ENCODE measurements at places on chromosomes 1 and 21.

- DNase-seq, result no peak
These were observed 91.6 kb upstream of the COL6A1 start for GRCh38 chr21:45889961-45890360.

DNA sequence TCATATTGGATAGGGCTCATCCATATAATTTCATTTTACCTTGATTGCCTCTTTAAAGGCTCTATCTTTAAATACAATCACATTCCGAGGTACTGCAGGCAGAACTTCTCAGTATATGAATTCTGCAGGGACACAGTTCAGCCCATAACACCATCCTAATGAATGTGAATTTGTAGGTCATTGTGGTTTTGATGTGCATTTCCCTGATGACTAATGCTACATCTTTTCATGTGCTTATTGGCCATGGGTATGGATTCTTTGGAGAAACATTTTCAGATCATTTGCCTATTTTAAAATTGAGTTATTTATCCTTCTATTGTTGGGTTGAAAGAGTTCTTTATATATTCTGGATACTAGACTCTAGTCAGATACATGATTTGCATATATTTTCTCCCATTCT lies 9.6 kb upstream of the RPS6KC1 start:
- no peak for DNase-seq

GRCh38 chr1:14282707-14283106 lies 315.8 kb upstream of the KAZN start:
- DNase-seq, result peak; percentile 12

- DNase-seq, result no peak
These were observed 12.0 kb upstream of the BGLAP start for GRCh38 chr1:156229809-156230472.

DNA sequence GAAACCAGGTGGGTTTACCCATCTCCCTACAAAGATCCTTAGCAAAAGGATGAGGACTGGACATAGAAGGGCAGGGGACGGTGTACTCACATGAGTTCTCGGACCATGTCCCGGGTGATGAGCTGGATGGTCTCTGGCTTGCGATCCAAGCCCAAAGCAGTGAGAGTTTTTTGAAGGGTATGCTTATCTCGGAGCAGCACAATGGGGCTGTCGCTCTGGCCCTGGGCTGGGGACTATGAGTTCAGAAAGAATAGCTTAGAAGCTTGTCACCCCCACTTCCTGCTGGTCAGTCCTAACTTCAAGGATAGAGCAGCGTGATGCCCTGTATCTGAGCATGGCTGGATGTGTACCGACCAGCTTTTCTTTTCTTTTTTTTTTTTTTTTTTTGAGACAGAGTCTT lies 9.6 kb downstream of the CFAP45 start:
- no peak for DNase-seq

DNA sequence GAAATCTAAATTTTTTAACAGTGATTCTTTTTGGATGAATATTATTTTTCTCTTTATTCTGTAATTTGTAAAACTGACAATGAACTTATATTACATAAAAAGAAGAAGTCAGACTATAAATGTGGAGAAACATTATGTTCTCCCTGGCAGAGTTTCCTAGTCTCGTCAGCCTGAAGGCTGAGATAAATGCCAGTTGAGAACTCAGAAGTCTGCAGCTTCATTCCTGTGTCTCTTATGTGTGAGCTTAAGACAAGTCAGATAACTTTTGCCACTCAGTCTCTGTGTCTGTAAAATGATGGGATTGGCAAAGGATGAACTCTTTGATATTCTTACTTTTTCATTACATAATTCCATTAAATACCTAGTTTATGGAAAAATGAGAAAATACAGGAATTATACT lies 568.8 kb upstream of the ZRANB2 start:
- DNase-seq, result no peak

- DNase-seq, result peak; percentile 51
These were observed 130.0 kb upstream of the KCNJ15 start for GRCh38 chr21:38126666-38127303.

DNA sequence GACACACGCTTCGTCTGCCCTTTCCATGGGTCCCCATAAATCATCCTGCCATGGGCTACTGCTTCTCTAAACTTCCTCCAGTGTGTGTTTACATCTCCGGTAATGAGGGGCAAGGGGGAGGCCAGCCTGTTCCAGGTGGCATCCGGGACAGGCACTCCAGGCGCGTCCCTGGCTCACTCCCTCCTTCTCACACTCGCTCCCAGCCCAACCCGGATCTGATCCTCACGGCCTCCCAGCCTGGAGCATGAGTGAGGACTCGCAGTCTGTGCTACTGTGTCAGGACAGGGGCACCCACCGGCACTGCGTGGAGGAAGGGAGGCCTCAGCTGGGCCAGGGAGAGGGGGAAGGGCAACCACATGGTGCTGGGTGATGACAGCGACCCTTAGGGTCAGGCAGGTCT lies 225.4 kb downstream of the TRABD2B start:
- DNase-seq, result no peak

GRCh38 chr21:41835711-41836154 lies 43.4 kb downstream of the PRDM15 start:
- DNase-seq, result no peak

- DNase-seq, result no peak
These were observed 670 bp upstream of the PARK7 start for GRCh38 chr1:7960867-7961215.

DNA sequence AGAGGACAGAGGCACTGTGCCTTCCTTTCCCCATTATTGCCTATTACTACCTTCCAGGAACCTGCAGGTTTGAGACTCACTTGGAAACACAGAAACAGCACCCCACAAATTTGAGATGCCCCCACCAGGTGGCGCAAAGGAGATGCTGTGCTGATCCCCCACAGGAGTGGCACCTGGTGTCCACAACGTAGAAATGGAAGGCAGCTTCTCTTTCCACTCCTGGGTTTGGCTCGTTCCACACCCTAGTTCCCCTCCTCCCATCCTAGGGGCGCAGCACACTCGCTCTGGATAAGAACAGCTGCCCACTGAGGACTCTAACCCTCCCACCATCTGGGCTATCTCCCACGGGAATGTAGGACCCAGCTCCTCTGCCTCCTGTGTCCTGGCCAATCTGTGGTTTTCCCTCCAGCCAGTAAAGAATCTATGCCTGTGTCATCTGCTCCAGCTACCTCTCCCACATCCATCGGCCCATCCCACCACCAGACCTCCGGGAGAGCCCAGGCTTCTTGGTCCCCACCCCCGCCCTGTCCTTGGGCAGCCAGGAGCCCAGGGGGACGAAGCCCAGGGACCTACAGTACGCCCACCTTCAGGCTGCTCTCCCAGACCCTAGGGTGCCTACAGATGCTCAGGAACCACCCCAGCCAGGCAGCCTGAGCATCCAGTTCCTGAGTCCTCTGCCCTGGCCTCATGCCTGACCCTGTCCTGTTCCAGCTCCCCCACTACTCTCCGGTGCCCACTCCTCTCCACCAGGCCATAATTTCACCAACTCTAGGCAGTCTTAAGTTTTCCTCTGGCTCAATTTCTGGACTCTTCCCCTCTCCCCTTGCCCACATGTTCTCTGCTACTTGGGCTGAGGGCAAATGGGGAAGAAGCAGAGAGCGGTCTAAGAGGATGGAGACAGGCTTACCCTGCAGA lies 549 bp downstream of the THBS3 start:
- peak; percentile 79 for DNase-seq

DNA sequence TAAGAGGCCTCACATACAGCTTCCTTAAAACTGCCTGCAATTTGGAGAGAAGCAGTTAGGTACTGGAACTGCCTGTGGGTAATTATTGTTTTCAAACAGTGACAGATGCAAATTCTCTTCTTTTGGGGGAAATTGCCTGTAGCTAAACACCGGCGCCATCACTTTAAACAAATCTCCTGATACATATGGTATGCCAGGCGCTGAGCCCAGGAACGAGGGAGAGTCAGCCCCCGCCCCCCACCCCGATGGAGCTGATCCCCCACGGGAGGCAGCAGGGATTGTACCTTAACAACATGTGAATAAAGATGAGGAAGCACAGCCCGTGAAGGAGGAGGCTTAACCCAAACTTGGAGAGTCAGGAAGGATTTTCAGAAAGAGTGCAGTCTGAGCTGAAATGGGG lies 7.1 kb downstream of the TMEM51 start:
- DNase-seq, result no peak

DNA sequence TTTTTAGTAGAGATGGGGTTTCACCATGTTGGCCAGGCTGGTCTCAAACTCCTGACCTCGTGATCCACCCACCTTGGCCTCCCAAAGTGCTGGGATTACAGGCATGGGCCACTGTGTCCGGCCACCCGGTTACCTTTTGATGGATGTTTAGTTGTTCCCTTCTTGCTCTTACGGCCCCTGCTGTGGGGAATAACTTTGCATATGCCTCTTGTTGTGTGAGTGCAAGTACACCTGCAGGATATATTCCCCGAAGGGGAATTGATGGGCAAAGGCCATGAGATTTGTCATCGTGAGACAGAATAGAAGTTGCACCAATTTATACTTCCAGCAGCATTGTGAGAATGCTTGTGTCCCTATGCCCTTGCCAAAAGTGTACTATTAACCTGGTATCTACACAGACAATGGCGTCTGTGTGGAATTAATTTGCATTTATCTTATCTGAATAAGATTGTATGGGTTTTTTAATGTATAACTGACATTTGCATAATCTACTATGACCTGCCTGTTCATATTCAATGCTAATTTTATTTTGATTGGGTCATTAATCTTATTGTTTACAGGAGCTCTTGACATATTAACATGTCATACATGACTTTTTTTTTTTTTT lies 8.1 kb downstream of the IL6R start:
- DNase-seq, result no peak

- DNase-seq, result peak; percentile 47
These were observed 53.7 kb downstream of the KCNJ6 start for GRCh38 chr21:37862536-37862935.

DNA sequence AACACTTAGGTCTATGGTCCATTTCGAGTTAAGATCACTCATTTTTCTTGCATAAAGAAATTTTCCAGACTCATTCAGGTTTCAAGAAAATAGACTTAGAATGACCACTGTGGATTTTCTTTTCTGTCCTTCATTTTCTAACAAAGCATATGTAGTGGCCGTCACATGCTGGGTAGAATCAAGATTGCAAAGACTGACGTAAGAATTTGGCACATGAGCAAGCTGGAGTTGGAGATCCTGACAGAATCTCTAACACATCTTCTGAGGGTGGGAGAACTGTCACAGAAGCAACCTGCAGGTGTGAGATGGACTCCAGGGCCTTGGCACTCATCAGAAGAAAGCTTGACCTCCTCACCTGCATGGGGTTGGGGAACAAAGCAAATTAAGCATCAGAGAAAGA lies 28.6 kb downstream of the KIF26B start:
- DNase-seq, result no peak

- DNase-seq, result no peak
These were observed at the start of gene PCBP3 for GRCh38 chr21:45643021-45643980. Gene PCBP3 (plus strand): TSS chr21:45643725. CDS start chr21:45850086, 206,361 bp downstream.

DNA sequence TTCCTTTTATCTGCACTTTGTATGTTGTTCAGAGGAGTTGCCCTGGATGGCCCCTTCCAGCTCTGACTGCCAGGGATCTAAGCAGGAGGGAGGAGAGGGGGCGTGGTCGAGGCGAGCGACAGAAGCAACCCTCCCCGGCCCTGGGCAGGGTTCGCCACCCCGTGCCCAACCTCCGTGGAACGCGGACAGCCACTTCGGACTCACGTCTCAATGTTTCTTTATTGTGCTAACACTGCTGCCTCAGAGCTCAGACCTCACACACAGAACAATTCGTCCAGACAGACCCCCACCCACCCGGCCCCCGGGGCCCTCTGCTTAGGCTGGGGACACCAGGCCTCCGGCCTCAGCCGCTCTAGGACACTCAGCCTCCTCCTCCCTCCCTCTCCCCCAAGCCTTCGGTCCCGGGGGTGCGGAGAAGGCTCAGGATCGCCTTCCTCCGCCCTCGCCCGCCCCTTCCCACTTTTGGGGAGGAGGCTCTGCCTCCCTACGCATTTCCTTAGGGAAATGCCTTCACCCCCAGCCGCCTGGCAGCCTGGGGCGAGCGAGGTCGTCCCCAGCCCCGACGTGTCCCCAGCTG lies 8.3 kb downstream of the VSIG8 start:
- peak; percentile 80 for DNase-seq

DNA sequence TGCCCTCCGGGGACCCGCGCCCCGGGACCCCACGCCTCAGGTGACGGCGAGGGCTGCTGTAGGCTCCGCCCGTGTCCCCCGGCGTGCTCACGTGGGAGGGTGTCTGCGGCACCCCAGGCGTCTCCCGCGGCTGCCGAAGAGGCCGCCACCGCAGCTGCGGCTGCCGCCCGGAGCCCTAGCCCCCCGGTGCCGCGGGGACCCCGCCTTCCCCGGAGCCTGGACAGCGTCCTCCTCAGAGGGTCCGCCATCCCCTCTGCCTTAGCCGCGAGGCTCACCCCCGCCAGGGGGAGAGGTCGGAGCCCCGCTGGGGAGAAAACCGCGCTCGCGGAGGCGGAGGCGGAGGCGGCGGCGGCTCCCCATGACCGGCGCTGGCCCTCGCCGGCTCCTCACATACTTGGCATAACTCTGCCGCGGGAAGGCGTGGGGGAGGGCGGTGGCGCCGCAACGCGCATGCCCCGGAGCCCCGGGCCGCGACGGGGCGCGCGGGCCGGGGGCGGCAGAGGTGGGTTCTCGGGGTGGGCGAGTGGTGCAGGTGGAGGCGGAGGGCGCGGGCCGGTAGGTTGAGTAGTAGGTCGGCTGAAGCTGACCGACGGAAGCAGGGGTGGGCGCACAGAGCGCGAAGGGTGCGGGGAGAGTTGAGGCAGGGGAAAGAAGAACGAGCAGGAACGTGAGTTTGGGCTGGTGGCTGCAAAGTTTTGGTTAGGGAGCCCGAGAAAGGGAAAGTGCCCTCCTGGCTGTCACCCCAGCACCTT lies 700 bp upstream of the SYDE2 start:
- DNase-seq, result peak; percentile 75

DNA sequence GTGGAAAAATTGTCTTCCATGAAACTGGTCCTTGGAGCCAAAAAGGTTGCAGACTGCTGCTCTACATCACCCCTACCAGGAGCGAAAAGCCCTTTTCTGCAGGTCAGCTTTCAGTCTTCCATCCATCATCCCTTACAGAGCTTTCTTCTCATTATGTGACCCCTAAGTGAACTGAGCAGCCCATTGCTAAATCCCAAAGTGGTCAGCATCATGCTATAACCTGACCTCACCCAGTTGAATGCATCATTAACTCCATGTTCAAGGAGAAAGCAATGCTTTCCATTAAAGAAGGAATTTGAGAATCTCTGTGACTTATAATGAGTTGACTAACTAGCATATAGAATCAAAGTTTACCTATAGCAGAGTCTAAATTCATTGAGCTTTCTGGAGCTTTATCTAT lies 10.4 kb upstream of the IL24 start:
- DNase-seq, result no peak

DNA sequence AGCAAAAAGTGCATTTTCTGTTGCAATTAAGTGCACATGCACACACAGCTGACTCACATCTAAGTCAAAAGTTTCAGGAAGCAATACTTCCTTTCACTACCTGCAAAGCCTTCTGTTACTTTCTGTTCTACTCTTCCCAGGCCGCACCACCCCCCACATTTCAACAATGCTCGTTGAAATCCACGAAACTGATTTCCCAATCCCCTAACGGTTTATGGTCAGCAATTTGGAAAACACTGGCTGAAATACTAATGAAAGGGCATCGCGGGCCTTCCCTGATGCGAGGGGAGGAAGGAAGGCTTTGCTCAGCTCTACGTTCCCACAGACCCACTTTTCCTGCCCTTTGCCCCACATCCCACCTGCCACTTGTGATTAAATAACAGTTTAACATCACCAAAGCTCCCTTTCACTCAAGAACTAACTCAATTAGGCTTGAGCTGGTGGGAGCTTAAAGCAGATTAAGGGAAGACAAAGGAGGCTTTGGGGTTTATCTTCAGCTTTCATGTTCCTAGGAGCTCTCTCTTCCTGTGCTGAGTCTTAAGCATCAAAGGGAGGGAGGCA lies 243.2 kb upstream of the RAB4A start:
- no peak for DNase-seq

GRCh38 chr1:55301912-55302311 lies 86.7 kb upstream of the USP24 start:
- no peak for DNase-seq
